ENCODE measurements at places on chromosomes 3 and 15.
A peak's percentile ranks its signal among the peaks of the same experiment; 100 is the strongest.

DNA sequence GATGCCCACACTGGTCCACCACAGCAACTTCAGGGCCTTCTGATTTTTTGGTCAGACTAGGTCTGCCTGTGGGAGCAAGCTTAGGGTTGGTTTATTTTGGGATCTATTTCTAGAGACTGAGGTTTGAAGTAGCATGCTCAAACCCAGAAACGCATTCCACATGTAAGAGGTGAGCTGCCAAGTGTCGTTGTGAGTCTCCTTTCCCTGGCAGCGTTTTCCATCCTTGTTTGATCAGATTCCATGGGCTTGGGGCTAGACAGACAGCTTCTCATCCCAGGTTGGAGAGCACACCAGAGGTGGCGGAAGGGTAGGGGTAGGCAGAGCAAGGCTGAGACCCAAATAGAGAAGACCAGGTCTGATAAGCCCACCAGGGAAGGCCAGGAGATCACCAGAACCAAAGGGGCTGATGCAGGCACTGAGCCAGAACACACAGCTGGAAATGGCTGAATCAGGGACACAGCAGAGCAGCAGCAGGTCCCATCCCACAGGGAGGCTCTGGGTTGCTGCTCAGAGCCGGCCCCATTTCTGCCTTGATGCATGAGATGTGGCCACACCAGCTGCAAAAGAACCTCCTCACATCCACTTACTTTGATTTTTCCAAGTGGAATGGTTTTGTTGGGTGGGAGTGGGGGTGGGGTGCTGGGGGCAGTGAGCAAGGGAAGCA is 186.8 kb downstream of the THSD4 start:
- DNase-seq = no peak

- DNase-seq = peak; percentile 12
These were observed 5.8 kb upstream of the DBR1 start for GRCh38 chr3:138180375-138181029.

- DNase-seq = no peak
These were observed 29.9 kb downstream of the TMEM40 start for GRCh38 chr3:12729051-12729651.

- DNase-seq = no peak
These were observed 283.7 kb downstream of the ROBO2 start for GRCh38 chr3:77323626-77324025.

- peak; percentile 73 for DNase-seq
These were observed 6.5 kb upstream of the BCL2A1 start for GRCh38 chr15:79977431-79978054.

GRCh38 chr3:42678447-42678846 is 6.9 kb upstream of the KLHL40 start:
- no peak for DNase-seq

GRCh38 chr15:91940496-91941381 is 87.2 kb downstream of the SLCO3A1 start:
- no peak for DNase-seq

DNA sequence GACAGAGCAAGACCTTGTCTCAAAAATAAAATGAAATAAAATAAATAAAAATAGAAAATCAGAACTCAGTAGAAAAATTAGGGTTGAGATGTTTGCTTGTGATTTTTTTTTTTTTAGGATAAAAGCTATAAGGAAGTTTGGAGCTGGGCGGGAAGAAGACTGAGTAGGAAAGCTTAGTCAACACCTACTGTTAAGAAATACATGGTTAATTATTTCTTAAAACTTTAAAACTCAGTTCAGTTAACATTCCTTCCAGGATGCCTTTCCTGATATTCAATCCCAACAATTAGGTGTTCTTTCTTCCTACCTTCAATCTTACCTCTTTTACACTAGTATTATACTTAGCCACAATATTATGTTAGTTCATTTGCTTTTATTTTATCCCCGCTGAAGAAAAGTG is 246.2 kb downstream of the LSAMP start:
- no peak for DNase-seq

DNA sequence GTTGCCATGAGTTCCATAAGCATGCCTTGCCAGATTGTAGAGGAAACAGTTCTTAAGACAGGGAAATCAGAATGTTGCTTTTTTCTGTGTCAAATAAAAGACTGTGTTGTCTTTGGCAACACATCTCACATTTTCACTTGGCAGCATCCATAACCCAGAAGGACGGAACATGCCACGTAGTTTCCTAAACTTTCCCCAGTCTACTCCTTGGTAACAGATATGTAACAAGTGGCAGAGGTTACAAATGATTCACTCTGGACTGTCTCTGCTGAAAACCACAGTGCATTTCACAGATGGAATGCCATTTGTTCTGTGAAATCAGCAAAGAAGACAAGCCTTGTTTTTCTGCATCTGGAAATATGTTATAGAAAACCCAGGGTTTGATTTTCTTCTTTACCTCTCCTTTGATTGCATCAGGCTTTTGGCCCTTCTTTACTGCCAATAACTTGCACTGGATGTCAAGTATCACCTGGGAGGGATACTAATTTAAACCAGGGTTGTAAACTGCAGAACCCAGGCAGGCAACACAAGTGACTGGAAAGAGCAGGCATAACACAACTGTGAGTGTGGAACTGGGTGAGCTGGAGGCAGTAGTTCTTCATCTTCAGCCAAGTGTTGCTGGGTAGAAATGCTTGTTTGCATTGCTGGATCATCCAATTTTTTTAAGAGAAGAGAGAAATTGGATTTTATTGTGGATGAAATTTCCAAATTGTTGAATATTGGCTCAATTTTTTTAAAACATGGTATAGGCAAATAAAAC is 124.4 kb upstream of the FOXB1 start:
- no peak for DNase-seq

- DNase-seq = no peak
These were observed 36.9 kb upstream of the HERC1 start for GRCh38 chr15:63870487-63871209.

- no peak for DNase-seq
These were observed 87.3 kb downstream of the SMAD6 start for GRCh38 chr15:66789029-66790025.

DNA sequence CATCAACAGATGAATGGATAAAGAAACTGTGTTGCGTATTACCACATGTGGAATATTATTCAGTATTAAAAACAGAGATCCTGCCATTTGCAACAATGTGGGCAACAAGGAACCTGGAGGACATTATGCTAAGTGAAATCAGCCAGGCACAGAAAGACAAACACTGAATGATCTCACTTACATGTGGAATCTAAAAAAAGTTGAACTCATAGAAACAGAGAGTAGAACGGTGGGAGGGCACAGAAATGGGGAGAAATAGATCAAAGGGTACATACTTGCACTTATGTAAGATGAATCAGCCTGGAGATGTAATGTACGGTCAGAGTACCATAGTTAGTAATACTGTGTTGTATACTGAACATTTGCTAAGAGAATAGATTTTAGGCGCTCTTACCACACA is 29.8 kb upstream of the MUC13 start:
- DNase-seq = no peak

All from GDM1 (cell line).